Activated naive CD8-positive, alpha-beta T cell treated with anti-CD3 and anti-CD28 coated beads, Interleukin-2, amount 10 ng/mL, durations not matched to agents 7 days and 5 days (primary cell): ENCODE measurements at places on chromosomes 5 and 9.

DNA sequence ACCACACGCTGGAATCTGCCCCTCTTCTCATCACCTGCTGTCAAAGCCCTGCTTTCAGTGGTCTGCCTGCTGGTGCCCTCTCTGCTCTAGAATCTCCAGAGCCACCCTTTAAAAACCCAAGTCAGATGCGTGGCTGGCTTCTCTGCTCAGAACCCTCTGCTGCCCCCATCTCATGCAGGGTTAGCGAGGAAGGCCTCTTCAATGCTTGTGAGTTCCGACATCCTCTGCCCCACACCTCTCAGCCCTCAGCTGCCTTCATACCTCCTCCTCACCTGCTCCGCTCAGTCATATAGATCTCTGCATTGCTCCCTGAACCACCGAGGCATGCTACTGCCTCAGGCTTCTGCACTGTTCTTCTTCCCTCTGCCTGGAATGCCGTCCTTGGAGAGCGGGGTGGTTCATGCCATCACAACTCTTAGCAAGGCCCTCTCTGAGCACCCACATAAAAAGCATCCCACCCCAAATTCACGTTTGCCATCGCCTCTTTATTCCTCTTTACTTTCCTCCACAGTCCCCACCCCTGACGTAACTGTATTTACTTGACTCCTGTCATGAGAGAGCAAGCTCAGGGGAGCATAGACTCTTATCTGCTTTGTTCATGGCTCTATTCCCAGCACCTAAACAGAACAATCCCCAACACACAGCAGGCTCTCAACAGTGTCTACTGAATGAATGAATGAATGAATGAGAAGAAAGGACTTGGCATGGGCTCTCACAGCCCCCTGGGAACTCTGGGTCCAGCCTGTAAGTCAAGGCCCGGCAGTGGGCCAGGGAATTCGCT, 10.4 kb downstream of the SHB start:
- no peaks in the 10 kb centered on the region for H3K36me3 ChIP-seq
- peaks cover 4% of the 10 kb centered on the region for H3K4me1 ChIP-seq
- DNase-seq = no peak
- H3K4me3 ChIP-seq = no peak overlapping the region
- H3K27ac ChIP-seq = no peak overlapping the region
- H3K27me3 ChIP-seq = peaks cover 8% of the 10 kb centered on the region

DNA sequence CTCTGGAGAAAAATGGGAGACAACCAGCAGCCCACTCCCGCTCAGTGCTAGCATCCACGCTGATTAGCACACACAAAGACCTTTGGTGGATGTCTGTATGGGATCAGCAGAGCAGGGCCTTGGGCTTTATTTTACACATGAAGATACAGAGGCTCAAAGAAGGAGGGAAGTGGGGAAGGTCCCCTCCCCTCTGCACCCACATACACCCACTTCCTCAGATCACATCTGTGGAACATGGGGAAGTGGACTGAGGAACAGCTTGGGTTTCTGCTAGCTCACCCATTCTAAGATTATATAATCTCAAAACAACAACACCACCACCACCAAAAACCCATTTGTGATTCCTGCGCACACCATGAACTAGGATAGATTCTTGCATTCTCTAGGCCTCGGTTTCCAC, 14.0 kb downstream of the GGTA1 start:
- no peaks in the 10 kb centered on the region for H3K36me3 ChIP-seq
- DNase-seq = no peak
- H3K4me1 ChIP-seq = no peaks in the 10 kb centered on the region
- no peak overlapping the region for H3K4me3 ChIP-seq
- H3K27ac ChIP-seq = no peak overlapping the region
- H3K27me3 ChIP-seq = peaks cover 9% of the 10 kb centered on the region

- peak overlapping the region; percentile 100 for H3K4me3 ChIP-seq
- peaks cover 61% of the 10 kb centered on the region for H3K4me1 ChIP-seq
- no peak for DNase-seq
- peaks cover 16% of the 10 kb centered on the region for H3K36me3 ChIP-seq
- no peaks in the 10 kb centered on the region for H3K27me3 ChIP-seq
- peak overlapping the region; percentile 99 for H3K27ac ChIP-seq
Observed at GRCh38 chr9:130040984-130041647, 1.9 kb downstream of the FNBP1 start.

GRCh38 chr5:139742173-139742903, 53.3 kb upstream of the PSD2 start:
- H3K36me3 ChIP-seq = no peaks in the 10 kb centered on the region
- H3K27me3 ChIP-seq = peaks cover 10% of the 10 kb centered on the region
- no peak for DNase-seq
- H3K27ac ChIP-seq = no peak overlapping the region

GRCh38 chr9:73162987-73163768, 11.5 kb downstream of the ANXA1 start:
- DNase-seq = no peak
- no peak overlapping the region for H3K27ac ChIP-seq
- no peaks in the 10 kb centered on the region for H3K27me3 ChIP-seq
- peaks cover 63% of the 10 kb centered on the region for H3K36me3 ChIP-seq
- H3K4me1 ChIP-seq = peaks cover 16% of the 10 kb centered on the region

GRCh38 chr5:168591302-168592013, 12.3 kb upstream of the PANK3 start:
- no peak overlapping the region for H3K4me3 ChIP-seq
- no peak overlapping the region for H3K27ac ChIP-seq
- DNase-seq = no peak
- H3K36me3 ChIP-seq = no peaks in the 10 kb centered on the region

DNA sequence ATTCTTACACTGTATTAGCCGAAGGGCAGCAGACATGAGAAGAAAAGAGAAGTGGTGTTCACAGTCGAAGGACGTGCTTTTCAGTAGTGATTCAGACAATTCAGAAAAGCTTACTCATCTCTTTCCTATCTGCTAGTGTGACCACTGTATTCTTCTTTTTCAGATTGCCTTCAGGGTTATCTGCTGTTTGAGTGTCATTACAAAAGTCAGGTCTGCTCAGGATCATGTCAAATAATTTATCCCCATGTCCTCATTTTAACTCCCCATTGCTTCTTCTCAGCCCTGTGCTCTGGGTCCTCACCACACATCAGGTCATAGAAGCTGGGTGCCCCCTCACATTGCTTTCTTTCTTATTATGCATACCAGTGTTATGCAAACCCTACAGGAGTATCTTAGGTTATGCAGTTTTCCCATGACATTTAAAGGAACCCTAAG, 394.0 kb downstream of the CETN3 start:
- DNase-seq = no peak
- H3K36me3 ChIP-seq = no peaks in the 10 kb centered on the region
- H3K4me3 ChIP-seq = no peak overlapping the region
- H3K4me1 ChIP-seq = no peaks in the 10 kb centered on the region

DNA sequence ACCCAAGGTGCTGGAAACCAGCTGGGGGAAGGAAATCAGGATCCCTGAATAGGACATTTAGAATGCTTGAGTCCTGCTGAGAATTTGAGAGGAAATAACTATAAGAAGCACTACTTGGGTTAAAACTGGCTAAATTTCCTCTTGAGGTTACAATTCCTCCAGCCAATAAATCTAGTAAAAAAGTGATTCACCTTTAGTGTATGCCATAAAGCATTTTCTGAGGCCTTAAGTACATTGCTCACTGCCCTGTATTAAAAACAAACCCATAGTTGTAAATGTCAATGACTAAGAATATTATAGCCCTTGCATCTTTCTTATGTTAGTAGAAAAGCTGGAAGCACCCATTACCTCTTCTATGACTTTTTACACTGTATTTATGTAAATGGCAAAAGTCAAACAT, 634.7 kb upstream of the ARRDC3 start:
- H3K27ac ChIP-seq = no peak overlapping the region
- no peak overlapping the region for H3K4me3 ChIP-seq
- H3K27me3 ChIP-seq = no peaks in the 10 kb centered on the region
- no peak for DNase-seq
- no peaks in the 10 kb centered on the region for H3K36me3 ChIP-seq

DNA sequence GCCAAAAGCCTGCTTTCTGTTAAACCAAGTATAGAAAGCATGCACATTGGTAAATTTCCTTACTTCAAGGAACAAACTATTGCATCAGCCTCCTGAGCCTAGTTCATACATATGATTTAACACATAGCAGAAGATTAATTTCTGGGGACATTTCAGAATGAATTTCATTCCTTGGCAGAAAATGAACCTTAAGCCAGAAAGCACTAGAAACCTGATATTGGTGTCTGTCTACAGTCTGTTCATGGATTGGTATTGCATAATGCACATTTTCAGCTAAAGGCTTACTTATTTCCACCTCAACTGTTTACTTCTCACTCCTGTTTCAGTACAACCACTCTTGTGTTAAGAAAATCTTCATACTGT, 1471.8 kb upstream of the NUDT12 start:
- DNase-seq = no peak
- H3K36me3 ChIP-seq = no peaks in the 10 kb centered on the region
- no peaks in the 10 kb centered on the region for H3K4me1 ChIP-seq
- H3K27me3 ChIP-seq = no peaks in the 10 kb centered on the region
- H3K4me3 ChIP-seq = no peak overlapping the region

GRCh38 chr9:105873801-105874200, 179.5 kb downstream of the TMEM38B start:
- DNase-seq = no peak
- H3K27me3 ChIP-seq = peaks cover 12% of the 10 kb centered on the region

- DNase-seq = no peak
- H3K27ac ChIP-seq = no peak overlapping the region
- H3K27me3 ChIP-seq = no peaks in the 10 kb centered on the region
- H3K4me3 ChIP-seq = no peak overlapping the region
- H3K36me3 ChIP-seq = no peaks in the 10 kb centered on the region
Observed at GRCh38 chr9:32867601-32868204, 84.4 kb downstream of the TMEM215 start.

DNA sequence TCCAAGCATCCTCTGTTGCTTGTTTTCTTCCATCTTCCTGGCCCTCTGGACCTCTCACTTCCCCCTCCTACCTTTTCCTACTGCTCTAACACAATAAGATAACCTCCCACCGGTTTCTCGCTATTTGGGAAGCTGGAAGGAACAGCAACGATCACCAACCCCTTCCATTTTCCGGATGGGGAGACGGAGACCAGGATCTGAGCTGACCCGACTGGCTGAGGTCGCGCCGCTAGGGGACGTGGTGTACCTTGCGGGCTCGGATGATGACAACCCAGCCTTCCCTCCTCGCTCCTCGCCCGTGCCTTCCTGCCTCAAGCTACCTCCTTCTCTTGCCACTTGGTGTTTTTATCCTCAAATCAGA, 1.9 kb downstream of the LPAR1 start:
- H3K4me3 ChIP-seq = no peak overlapping the region
- peaks cover 48% of the 10 kb centered on the region for H3K27me3 ChIP-seq
- DNase-seq = no peak
- peaks cover 11% of the 10 kb centered on the region for H3K4me1 ChIP-seq
- no peaks in the 10 kb centered on the region for H3K36me3 ChIP-seq

GRCh38 chr5:110611817-110612216, 114.7 kb downstream of the TMEM232 start:
- no peaks in the 10 kb centered on the region for H3K36me3 ChIP-seq
- no peaks in the 10 kb centered on the region for H3K27me3 ChIP-seq
- no peak overlapping the region for H3K27ac ChIP-seq
- no peaks in the 10 kb centered on the region for H3K4me1 ChIP-seq
- DNase-seq = no peak
- no peak overlapping the region for H3K4me3 ChIP-seq

- H3K27me3 ChIP-seq = no peaks in the 10 kb centered on the region
- no peak for DNase-seq
- H3K4me1 ChIP-seq = no peaks in the 10 kb centered on the region
- H3K27ac ChIP-seq = no peak overlapping the region
- H3K36me3 ChIP-seq = no peaks in the 10 kb centered on the region
Observed at GRCh38 chr5:27124590-27124989, 86.2 kb upstream of the CDH9 start.

GRCh38 chr5:165508286-165508685, 2002.9 kb downstream of the MAT2B start:
- no peak overlapping the region for H3K27ac ChIP-seq
- H3K27me3 ChIP-seq = no peaks in the 10 kb centered on the region
- no peaks in the 10 kb centered on the region for H3K4me1 ChIP-seq
- no peaks in the 10 kb centered on the region for H3K36me3 ChIP-seq

DNA sequence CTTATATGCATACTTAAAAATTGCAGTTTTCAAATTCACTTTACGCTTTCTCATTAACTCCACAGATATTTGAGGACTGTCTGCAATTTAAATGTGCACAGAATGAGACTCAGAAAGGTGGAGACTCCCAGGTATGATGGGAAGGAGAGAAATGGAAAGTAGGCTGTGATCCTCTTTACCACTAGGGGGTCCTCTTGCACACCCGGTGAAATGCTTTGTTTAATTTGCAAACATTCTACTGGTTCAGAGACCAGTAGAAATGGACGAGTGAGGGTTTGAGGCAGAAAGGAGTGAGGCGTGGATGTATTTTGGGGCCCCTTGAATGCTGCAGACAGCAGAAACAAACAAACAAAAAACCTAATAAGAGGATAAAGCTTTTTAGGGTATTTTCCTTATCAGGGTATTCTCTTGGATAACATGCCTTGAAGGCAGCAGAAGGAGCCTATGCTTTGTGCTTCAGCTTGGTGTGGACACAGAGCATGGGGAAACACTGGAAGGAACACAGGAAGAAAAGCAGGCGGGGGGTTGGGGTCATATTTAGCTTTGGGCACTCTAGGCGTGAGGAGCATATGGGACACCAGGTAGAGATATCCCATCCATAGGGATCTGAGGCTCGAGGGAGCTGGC, 410.1 kb downstream of the DMRT2 start:
- no peaks in the 10 kb centered on the region for H3K36me3 ChIP-seq
- H3K4me1 ChIP-seq = no peaks in the 10 kb centered on the region
- no peak overlapping the region for H3K4me3 ChIP-seq
- DNase-seq = no peak
- H3K27ac ChIP-seq = no peak overlapping the region

DNA sequence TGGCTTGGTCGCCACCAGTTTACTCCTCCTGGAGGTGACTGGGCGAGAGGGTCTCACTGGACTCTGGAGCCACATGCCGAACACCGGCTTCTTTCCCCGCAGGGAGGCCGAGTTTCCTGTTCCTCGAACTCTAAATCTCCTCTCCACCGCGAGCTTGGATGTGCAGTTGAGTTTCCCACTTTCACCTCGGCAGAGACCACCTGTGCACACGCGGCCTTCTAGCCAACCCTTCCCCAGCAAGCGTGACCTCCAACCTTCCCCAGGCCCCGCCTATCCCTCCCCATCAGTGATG, 380.1 kb downstream of the IRX2 start:
- H3K36me3 ChIP-seq = no peaks in the 10 kb centered on the region
- no peak overlapping the region for H3K27ac ChIP-seq
- peaks cover 3% of the 10 kb centered on the region for H3K4me1 ChIP-seq
- H3K4me3 ChIP-seq = no peak overlapping the region
- H3K27me3 ChIP-seq = no peaks in the 10 kb centered on the region
- DNase-seq = no peak

DNA sequence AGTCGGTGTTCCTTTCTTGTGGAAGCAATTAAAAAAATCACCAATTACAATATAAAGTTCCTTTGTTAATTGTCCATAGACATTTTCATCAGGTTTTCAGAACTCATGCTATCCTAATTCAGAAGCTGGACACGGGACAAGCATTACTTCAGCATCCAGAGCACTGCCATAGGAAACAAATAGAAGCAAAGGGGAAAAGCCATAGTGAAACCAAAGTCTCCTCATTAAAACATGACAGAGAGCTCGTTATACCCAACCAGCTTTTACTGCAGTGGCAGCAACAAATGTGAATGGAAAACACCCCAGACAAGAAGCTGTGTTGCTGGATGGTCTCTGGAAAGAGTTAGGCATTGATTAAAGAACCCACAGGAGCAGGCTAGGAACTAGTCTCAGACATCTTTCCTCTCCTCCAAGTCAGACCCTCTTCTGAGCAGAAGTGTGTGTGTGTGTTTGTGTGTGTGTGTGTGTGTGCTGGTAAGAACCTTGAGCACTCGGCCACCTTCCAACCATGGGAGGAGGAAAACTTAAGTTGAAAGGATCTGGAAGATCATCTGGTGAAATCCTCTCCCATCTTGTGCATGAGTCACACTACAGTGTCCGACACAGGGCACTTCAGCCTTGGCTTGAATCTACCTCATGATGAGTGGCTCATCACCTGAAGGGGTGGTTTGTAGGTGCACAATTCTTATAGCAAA, 162.6 kb upstream of the ADAMTS16 start:
- H3K4me3 ChIP-seq = no peak overlapping the region
- H3K4me1 ChIP-seq = no peaks in the 10 kb centered on the region
